Heart right ventricle (tissue), 16 donors: ENCODE measurements at places on chromosomes 12 and 14. TPM values are rescaled to one million over a fixed set of nuclear protein-coding genes. Genes with fewer than 3 reads are reported as not detected.
A peak's percentile ranks its signal among the peaks of the same experiment; 100 is the strongest.

KRT8 gene
- total RNA-seq: 98.2 TPM

KITLG gene
- 7.6 TPM for total RNA-seq

- DNase-seq: peak; percentile 47
- peak overlapping the region; percentile 16 for H3K4me3 ChIP-seq
- no peaks in the 10 kb centered on the region for H3K27me3 ChIP-seq
- no peaks in the 10 kb centered on the region for H3K36me3 ChIP-seq
- H3K4me1 ChIP-seq: peaks cover 66% of the 10 kb centered on the region
- H3K27ac ChIP-seq: peak overlapping the region; percentile 87
Observed at GRCh38 chr14:99578541-99579101, 25.4 kb downstream of the CCDC85C start.

KRT72 gene
- not detected for total RNA-seq

DNA sequence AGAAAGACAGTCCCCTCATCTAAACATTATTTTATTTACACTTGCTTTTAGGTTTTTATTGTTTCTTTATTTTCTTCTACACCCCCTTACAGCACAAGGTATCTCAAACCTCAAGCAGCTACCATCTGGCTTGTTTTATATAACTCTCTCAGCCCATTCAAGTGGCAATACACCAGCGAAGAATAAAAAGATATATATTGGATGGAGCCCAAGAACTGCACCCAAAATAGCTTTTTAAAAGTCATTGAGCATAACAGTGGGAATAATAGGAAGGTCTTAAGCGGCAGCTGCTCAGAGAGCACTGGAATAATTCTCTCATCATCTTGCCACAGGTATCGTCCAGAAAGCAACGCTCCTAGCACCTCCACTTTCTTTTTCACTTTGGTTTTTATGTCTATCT, 322.5 kb downstream of the SYT1 start:
- no peaks in the 10 kb centered on the region for H3K27me3 ChIP-seq
- peak overlapping the region; percentile 22 for H3K4me3 ChIP-seq
- H3K4me1 ChIP-seq: no peaks in the 10 kb centered on the region

- no peak overlapping the region for H3K4me3 ChIP-seq
- H3K36me3 ChIP-seq: no peaks in the 10 kb centered on the region
- no peaks in the 10 kb centered on the region for H3K4me1 ChIP-seq
- H3K27me3 ChIP-seq: peaks cover 7% of the 10 kb centered on the region
- H3K27ac ChIP-seq: no peak overlapping the region
- no peak for DNase-seq
Observed at GRCh38 chr12:47885012-47885501, 19.7 kb downstream of the VDR start.

GRCh38 chr12:31362759-31363415, 36.9 kb upstream of the SINHCAF start:
- no peaks in the 10 kb centered on the region for H3K36me3 ChIP-seq
- no peak for DNase-seq
- H3K4me1 ChIP-seq: no peaks in the 10 kb centered on the region
